ENCODE measurements at places on chromosomes 4 and X.

- no peak for DNase-seq
Measured at GRCh38 chrX:154485150-154486051, 1.0 kb downstream of the UBL4A start.

- DNase-seq, result peak; percentile 60
Measured at GRCh38 chr4:153142700-153143438, 61.4 kb upstream of the TRIM2 start.

DNA sequence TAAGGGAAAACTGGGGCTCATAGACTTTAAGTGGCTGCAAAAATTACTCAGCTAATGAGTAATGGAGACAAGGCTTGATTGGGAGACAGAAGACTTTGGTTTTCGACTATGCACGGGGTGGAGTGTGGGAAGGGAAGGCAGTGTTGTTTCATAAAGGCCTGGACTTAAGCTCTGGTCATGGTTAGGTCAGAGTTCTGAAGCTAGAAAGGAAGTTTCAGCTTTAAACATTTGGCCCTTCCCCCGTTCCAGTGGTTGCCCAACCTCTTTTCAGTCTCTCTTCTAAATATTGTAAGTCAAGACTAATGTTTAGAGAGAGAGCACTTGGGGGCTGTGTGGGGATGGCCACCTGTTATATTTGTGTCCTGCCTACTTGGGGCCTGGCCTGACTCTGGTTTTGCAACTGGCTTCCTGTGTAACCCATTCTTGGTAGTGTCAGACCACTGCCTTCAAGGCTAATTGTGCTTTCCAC lies 21.0 kb downstream of the MSN start:
- DNase-seq, result no peak

DNA sequence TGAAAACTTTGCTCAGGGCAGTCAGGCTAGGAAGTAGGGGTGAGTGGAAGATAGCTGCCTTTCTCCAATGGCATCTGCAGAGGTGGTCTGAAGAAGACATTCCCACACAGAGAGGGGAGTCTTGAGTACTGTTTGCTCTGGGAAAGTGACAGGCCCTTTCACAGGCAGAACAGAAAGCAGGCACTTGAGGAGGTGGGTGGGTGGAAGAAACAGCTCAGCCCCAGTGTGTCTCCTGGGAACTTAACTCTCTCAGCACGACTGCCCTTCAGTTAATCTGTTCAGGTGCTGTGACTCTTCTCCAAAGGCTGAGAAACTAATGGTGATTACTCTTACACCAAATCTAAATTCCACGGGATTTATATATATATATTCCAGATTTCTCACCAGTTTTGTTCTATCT lies 28.3 kb downstream of the ENOPH1 start:
- DNase-seq, result no peak

GRCh38 chr4:145552181-145552822 lies 66.9 kb upstream of the MMAA start:
- no peak for DNase-seq

GRCh38 chr4:184766446-184766845 lies 32.5 kb upstream of the CENPU start:
- DNase-seq, result no peak

DNA sequence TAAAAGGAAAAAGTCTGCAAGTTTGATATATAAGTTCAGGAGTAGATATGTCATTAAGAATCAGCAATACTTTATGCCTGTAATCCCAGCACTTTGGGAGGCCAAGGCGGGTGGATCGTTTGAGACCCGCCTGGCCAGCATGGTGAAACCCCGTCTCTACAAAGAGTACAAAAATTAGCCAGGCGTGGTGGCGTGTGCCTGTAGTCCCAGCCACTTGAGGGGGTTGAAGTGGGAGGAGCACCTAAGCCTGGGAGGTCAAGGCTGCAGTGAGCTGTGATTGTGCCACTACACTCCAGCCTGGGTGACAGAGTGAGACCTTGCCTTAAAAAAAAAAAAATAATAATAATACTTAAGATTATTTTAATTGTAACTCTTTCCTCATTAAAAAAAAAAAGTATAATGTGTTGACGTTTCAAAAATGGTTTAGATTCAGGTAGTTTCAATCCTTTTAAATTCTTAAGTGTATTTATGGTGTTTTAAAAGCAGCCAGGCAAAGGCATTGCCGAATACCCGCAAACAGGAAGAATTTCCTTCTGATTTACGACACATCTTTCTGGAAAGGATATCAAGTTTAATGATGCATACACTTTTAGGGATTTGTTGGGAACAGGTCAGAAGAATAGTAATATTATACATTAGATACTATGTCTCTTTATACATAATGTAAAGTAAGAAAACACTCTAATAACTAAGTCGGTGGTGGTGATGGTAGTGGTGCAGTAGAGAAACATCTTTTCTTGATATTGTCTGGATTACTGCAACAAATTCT lies 80.9 kb downstream of the KDM6A start:
- DNase-seq, result no peak
